ENCODE measurements at places on chromosomes 13 and 19. TPM values are rescaled to one million over a fixed set of nuclear protein-coding genes. Genes with fewer than 3 reads are reported as not detected.
A peak's percentile ranks its signal among the peaks of the same experiment; 100 is the strongest.

DNA sequence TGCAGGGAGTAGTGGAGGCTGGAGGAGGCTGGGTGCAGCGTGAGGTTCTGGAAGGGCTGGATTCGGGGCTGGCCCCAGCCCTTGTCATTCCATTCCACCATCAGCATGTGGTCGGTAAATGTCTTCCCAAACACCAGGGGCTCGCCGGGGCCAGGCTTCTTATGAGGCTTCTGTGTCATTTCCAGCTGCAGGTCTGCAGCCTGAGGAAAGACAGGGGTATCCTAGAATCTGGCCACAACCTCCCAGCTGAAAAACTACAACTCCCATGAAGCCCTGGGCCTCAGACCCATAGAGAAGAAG is 4.4 kb downstream of the BCAT2 start:
- peak; percentile 88 for DNase-seq

- DNase-seq = no peak
These were observed 826.0 kb downstream of the SLITRK1 start for GRCh38 chr13:83056269-83056668.

GRCh38 chr13:98129059-98129746 is 13.7 kb upstream of the FARP1 start:
- no peak for DNase-seq

- DNase-seq = peak; percentile 75
These were observed 826 bp upstream of the BSG start for GRCh38 chr19:571566-571974.

DNA sequence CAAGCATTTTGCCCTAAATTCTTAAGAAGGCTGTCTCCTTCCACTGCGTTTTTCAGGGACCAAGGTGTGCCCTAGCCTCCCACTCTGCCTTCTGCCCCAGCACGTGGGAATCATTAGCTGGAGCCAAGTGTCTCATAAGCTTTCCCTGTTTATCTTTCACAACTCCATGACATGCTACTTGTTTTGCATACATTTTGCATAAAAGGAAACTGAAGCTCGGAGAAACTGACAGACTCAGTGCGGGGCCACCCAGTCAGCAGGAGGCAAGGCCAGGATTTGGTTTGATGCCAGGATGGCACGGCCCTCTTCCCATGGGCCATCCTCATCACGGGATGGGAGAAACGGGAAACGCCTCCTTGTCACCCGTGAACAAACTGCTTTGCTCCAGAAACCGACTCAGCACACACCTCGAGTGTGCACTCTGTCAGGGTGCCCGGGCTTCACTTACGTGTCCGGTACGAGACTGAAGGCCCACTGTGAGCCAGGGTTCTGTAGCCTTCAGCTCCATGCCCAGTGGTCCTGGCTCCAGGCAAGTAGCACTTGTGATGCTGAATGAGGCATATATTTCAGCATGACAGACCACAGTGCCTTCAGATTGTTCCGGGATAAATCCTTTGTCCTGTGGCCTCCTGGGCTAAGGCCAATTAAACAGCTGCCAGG is 9.6 kb downstream of the CEBPA start:
- no peak for DNase-seq

- no peak for DNase-seq
These were observed 21.0 kb downstream of the DHX34 start for GRCh38 chr19:47370045-47370611.

DNA sequence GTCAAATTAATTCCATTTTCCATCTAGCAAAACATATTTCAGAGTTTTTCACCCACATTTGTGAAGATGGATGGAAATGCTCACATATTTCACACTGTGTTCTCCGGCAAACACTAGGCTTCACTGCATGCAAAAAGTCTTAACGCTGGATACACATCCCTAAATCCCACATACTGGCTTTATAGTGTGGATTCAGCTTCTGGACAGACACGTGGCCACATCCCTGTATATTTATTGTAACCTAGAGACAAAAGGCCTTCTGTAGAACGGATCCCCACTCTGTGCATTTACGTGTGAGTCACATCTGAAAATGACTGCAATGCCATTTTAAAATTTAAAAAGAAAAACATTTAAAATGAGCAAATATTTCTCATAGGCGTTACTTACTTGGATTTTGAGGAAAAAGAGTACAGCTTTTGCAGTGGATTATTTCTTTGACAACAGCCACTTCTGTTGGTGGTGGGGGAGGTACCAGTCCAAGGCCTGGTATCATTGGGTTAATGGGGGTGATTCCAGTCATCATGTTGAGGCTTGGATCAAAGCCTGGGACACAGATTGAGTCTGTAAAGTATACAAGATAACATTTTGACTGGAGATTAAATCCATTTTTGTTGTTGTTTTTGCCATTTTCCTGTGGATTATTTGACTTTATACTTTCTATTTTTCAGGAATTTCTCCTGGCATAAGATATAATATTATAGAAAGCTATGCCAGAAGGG is 337.7 kb downstream of the DNAJC15 start:
- DNase-seq = no peak

EDDM13 gene
- 0.98 TPM for total RNA-seq

CCNA1 gene
- total RNA-seq = 2.2 TPM

ZNF560 gene
- total RNA-seq = not detected

Data from activated CD4-positive, alpha-beta T cell treated with anti-CD3 and anti-CD28 coated beads, Interleukin-2, amount 10 ng/mL, durations not matched to agents 24 days and 14 days (primary cell).